GDM1 (cell line): ENCODE measurements at places on chromosomes 13 and 19.

GRCh38 chr13:34764246-34764645, 177.8 kb upstream of the NBEA start:
- DNase-seq: no peak

DNA sequence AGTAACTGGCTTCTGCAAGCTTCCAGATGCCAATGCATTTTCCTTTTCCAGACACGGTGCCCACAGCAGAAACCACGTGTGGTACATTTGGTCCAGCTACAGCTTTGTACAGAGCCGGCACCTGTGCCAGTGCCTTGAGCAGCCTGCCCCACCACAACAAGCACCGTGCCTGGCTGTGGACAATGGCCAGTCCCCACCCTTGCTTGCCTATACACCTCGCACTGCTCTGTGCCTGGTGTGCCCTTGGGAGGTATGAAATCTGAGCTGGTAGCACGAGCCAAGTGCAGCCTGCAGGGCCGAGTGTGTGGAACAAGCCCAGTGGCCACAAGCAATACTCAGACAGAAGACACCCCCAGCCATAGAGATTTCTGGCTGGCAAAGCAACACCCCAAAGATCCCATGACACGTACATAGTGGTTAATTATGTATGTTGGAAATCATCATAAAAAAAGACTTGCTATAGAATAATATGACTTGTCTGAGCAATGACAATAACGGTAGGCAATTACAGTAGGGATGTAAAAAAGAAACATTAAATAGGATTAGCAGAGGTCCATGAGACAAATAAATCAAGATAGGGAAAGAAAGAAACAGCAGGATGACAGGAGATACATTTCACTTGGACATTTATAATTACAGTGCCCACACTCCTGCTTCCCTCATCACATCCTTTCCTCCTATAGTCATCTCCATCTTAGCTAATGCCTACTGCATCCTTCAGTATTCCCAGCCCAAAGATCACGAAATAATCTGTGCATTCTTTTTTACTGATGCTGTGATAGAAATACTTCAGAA, 1399.5 kb downstream of the PCDH9 start:
- DNase-seq: no peak

GRCh38 chr13:98557937-98558792, 18.7 kb downstream of the STK24 start:
- DNase-seq: no peak

GRCh38 chr19:46487802-46488445, 7.7 kb downstream of the PNMA8B start:
- DNase-seq: no peak

GRCh38 chr19:49340069-49340864, 5.1 kb downstream of the CD37 start:
- DNase-seq: no peak

- DNase-seq: no peak
These were observed 8.5 kb downstream of the TRAPPC5 start for GRCh38 chr19:7689165-7689564.

DNA sequence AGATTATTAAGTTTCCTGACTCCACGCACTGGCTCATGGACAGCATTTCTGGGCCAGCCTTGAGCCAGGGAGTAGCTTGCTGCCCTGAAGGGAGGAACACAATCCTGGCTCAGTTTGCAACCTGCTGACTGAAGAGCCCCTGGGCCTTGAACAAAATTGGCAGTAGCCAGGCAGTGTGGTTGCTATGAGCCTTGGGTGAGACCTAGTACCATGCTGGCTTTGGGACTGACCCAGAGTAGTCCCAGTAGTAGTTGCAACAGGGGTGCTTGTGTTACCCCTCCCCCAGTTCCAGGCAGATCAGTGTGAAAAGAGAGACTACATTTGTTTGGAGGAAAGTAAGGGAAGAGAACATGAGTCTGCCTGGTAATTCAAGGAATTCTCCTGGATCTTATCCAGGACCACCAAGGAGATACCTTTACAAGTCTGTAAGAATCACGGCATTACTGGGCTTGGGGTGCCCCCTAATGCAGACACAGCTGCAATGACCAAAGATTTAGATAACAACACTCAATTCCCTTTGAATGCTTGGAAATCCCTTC, 22.0 kb downstream of the ITGBL1 start:
- DNase-seq: no peak

- no peak for DNase-seq
These were observed 176.5 kb downstream of the CACNA1A start for GRCh38 chr19:13329766-13330165.

- DNase-seq: no peak
These were observed 852.7 kb upstream of the KLHL1 start for GRCh38 chr13:70960841-70961443.

- no peak for DNase-seq
These were observed 368.9 kb downstream of the COG6 start for GRCh38 chr13:40024204-40024966.

GRCh38 chr13:33119022-33119781, 103.0 kb downstream of the KL start:
- no peak for DNase-seq

DNA sequence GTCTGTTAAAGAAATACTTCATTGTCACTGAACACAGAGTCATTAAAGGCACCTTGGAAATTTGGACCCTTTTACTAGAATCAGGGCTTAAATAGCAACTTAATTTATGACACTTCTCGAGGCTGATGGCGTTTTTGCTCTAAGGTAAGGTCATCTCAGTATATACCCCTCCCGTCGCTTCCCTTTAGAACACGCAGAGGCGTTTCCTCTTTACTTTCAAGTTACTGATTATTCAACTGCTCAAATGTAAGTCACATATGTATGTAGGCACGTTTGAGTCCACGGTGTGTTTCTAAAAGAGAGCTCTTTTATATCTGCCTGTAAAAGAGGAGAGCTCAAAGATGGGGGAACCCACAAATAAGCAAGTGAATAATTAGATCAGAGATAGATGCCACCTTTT, 181.5 kb downstream of the TSHZ3 start:
- no peak for DNase-seq

DNA sequence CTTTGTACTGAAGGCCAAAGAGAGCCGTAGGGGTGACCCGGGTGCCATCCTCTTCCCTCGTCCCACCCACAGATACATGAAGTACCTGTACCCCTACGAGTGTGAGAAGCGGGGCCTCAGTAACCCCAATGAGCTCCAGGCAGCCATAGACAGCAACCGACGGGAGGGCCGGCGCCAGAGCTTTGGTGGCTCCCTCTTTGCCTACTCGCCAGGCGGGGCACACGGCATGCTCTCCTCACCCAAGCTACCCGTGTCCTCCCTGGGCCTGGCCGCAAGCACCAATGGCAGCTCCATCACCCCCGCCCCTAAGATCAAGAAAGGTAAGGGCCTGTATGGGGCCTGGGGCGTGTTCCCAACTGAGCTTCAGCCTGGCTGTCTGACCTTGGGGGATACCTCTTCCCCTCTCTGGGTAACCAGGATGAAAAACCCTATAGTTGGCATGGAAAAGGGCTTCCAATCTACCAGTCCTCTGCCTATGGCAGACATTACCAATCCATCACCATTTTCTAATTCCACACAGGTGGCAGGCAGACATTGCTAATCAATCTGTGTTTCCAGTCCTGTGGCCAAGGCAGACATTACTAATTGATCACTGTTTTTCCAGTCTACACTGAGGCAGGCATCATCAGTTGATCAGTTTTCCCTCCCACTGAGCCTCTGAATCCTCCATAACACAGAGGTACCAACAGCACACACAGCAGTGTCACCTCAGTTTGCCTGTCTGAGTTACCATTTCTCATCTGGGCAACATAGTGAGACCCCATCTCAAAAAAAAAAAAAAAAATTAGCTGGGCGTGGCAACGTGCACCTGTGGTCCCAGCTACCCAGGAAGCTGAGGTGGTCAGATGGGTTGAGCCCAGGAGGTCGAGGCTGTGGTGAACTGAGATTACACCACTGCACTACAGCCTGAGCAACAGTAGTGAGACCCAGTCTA, 19.1 kb upstream of the WDR18 start:
- no peak for DNase-seq
